ENCODE measurements at places on chromosomes 5 and 9. TPM values are rescaled to one million over a fixed set of nuclear protein-coding genes. Genes with fewer than 3 reads are reported as not detected.

ERMP1 gene
- 39.1 TPM for total RNA-seq

PCDHGA6 gene
- 0.10 TPM for total RNA-seq

HMGCS1 gene
- 155 TPM for total RNA-seq

CSF1R gene
- total RNA-seq = not detected

PCDHB10 gene
- not detected for total RNA-seq

QSOX2 gene
- total RNA-seq = 13.4 TPM

SHISAL2B gene
- not detected for total RNA-seq

FAT2 gene
- total RNA-seq = not detected

F2RL2 gene
- total RNA-seq = not detected

GRCh38 chr9:137492464-137493363 lies 33.6 kb upstream of the NSMF start:
- no peak for DNase-seq

DNA sequence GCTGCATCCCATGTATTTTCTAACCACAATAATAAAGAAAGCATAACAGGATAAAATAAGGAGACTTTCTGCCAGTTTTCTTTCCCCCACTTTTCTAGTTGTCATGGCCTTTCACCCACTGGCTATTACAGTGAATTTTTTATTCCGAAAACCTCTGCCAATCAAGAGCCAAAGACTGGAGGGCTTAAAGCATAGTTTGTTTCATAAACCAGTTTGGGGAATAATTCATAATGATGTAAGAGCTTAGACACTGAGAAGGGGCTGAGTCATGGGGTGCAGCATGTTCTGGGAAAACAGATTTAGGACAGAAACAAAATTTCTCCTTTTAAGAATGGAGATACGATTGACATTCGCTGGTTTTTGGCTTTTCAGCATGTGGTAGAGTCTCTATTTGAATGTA lies 4.4 kb upstream of the GLIPR2 start:
- no peak for DNase-seq

DNA sequence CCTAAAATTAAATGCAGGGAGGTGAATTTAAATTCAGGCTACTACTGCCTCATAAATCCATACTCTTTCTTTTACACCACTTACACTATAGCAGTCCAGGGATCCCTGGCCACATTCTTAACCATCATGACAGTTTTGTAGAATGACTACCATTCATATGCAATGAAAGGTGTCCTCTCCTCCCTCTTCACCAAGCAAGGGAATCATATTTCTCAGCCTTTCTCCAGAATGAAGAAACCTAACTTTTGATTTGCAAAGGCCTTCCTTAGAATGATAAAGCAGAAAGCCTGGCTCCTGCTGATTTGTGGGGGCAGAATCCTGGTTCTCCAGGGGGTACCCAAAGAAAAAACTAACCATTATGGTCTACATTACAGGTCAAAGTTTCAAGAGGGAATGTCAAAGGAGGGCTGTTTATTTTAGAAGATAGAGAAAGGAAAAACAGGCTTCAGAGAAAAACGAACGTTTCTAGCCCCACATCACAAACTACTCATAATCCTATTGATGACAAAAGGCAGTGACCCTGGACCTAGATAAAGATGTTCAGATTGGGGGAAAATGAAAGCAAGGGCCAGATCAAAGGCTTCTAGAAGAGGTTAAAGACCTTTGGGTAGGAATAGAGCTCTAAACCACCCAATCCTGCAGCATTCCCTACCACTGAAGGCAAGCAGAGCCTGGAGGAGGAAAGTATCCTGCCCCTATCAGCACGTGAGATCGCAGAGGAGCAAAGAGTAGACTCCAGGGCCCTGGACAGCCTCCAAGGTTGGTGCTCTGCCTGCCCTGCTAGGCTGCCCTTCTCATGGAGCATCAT lies 11.5 kb downstream of the WNT8A start:
- DNase-seq = no peak

DNA sequence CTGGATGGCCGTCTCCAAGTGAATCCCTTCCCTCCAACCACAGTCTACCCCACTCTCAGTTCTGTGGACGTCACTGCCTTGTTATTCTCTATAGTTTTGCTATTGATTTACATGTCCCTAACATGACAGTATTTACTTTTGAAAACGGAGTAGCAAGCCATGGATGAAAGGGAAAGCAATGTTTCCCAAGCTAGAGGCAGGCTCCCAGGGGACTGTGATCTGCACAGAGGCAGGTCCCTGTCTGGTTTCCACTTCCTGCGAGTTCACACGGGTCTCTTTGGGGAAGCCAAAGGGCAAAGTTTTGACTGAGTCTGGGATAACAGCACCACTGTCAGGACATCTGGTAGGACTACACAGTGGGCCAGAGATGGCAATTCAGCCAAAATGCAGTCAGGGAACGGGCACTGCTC lies 12.7 kb downstream of the C9orf153 start:
- no peak for DNase-seq

DNA sequence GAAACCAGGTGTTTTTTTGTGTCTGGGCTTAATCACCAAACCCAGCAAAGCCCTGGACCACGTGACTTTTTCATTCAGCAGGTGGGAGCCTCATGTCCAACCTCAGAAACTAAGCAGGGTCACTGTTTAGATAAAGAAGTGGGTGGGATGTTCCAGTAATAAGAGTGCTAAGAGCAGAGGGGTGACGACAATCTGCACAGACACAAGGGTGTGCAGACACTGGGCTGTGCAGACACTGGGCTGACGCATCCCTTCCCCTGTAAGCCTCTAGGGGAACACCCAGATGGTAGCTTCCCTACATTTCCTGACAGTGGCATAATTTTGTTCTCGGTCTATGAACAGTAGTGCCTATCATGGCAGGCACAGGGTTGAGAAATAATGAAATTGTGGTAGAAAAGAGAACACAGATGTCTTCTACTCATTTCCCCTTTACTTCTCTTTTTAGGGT lies 85.1 kb downstream of the SAXO1 start:
- no peak for DNase-seq

DNA sequence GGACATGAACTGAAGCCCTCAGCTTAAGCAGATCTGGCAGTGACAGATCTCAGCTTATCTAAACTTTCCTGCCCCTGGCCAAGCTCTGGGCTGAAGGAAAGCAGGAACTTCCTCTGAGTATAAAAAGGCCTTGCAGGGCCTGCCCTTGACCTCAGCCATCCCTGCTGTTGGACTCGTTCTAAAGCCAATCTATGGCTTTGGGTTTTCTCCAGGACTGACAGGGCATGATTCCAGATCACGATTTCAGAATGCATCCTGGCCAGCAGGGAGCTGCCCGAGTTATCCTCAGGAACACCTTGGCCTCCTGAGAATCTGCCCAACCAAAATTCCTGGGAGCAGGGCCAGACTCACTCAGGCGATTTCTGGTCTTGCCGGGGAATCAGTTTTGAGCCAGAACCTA lies 502.7 kb downstream of the TLE4 start:
- no peak for DNase-seq

- DNase-seq = no peak
These were observed 71.9 kb downstream of the RAB24 start for GRCh38 chr5:177231479-177232250.

- DNase-seq = no peak
These were observed 18.8 kb upstream of the CORO2A start for GRCh38 chr9:98211260-98211659.

- DNase-seq = no peak
These were observed 15.1 kb downstream of the SLC22A5 start for GRCh38 chr5:132384506-132385050.

GRCh38 chr9:89814340-89815040 lies 209.7 kb downstream of the GADD45G start:
- DNase-seq = peak; percentile 15

GRCh38 chr5:126450907-126451306 lies 27.7 kb downstream of the GRAMD2B start:
- DNase-seq = no peak

- DNase-seq = no peak
These were observed 123.9 kb downstream of the UNC13B start for GRCh38 chr9:35285731-35286130.

GRCh38 chr9:86695910-86696424 lies 251.3 kb downstream of the GAS1 start:
- DNase-seq = no peak

- DNase-seq = no peak
These were observed 360.3 kb downstream of the LRRC70 start for GRCh38 chr5:62938927-62939326.

DNA sequence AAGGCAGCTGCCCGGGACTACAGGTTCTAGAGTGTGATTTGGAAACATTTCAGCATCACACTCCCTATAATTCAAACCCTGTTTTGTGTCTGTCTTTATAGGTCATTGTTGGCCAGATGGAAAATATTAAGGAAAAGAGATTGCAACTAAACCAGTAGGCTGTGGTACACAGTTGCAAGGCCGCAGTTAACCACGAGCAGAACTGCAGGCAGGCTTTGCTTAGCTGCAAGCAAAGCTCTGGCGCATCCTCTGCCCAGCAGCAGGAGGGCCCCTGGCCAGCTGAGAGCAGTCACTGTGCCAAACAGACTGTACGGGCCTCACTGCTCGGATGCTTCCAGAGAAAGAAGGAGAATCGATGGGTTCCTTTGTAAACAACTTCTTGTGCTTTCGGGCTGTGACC lies 204.5 kb downstream of the DENND1A start:
- DNase-seq = no peak

GRCh38 chr9:77807281-77807683 lies 159.2 kb upstream of the GNA14 start:
- no peak for DNase-seq

- DNase-seq = peak; percentile 65
These were observed 1.1 kb downstream of the RELL2 start for GRCh38 chr5:141637767-141638419.

DNA sequence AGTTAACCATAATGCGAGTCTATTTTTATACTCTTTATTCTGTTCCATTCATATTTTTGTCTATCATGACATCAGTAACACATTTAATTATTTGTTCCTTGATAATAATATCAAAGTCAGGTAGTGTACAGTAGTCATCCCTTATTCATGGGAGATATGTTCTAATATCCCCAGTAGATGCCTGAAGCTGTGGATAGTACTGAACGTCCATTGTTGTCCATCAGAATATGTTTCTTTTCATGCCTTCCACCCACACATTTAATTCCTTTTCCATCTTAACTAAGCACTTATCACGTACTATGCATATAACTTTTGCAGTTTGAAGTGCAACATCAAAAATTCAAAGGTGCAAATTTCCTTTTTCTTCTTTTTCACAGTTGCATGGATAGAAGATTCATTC lies 53.6 kb downstream of the FER start:
- no peak for DNase-seq

- no peak for DNase-seq
These were observed 34.5 kb downstream of the C9orf57 start for GRCh38 chr9:72025906-72026305.

- DNase-seq = no peak
These were observed 33.2 kb upstream of the SNX2 start for GRCh38 chr5:122741681-122742080.

DNA sequence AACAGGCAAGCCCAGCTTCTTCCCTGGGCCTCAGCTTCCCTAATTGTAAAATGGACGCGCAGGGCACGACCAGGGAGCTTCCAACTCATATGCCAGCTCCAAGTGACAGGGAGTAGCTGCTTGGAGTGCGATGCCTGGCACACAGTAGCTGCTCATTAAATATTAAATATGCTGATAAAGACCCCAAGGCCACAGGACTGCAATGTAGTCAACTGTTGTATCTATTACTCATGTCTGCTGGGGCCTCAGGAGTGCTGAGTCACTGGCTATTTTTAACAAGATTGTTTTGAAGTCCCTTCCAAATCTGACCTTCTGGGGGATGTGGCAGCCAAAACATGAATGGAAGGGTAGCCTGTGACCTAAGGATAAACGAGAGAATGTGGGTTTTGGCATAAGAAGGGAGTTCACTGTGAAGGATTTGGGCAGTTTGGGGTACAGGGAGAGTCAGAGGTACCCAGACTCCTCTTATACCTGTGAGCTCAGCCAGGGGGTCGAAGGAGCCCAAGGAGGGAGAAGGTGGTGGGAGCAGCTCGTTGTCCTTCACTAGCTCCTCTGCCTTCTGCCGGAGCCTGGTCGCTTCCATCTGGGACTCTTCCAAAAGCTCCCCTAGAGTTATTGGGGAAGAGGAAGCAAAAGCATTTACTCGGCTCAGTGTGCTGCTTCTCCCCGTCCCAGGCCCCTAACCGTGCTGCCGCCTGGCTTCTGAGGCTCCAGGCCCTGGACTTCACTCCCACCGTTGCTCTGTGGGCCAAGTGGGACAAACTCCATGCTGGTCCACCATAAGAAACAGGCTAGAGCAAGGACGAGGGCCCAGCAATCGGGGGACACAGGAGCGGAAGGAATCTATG lies 17.5 kb downstream of the TNIP1 start:
- DNase-seq = no peak

GRCh38 chr5:90131383-90132133 lies 278.0 kb downstream of the CETN3 start:
- no peak for DNase-seq

- peak; percentile 31 for DNase-seq
These were observed 48.9 kb downstream of the CXXC5 start for GRCh38 chr5:139696894-139697658.

DNA sequence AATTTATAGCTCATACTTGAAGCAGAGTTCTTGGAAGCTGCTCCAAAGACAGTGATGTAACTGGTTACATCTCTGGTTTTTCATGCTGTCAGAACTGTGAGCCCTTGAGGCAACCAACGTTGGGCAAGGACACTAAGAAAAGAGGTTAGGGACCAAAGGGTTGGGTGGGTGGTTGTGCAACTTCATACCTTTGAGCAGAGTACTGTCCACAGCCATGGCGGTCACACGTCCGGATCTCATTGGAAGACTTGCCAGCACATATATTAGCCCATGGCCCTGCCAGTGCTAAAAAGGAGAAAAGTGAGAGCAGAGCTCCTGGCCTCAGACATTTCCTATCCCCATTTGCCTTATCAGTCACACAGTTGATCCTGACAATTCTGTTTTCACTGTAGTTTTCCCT lies 2.1 kb downstream of the LECT2 start:
- no peak for DNase-seq

DNA sequence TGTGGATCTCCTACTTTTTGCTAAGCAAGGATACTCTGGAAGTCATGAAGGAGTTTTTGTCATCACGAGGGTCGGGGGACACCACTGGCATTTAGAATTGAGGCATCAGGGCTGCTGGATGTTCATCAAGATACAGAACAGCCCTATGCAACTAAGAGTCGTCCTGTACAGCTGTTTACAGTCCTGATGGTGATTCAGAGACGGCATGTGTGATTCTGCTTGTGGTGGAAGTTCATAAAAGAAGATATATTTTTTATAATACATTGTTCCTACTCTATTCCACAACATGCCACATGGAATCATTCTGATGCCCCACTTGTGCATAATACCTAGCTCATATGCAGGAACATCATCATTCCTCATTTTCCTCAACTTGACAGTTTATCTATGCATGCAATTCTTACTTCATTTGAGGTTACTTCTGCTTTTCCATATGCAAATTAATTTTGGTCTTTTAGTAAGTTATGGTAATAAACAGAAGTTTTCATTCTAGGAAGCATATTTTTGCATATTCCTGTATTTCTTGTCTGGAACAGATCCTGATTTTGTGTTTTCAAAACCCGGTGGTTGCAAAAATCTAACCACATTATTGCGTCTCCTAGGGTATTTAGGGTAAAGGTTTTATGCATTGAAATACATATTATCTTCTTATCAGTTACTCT lies 155.2 kb downstream of the ARHGEF28 start:
- no peak for DNase-seq

Measured in activated CD4-positive, alpha-beta memory T cell treated with anti-CD3 and anti-CD28 coated beads, Interleukin-2, amount 10 ng/mL, durations not matched to agents 7 days and 5 days (primary cell).